ENCODE measurements at places on chromosomes 2 and 18. TPM values are rescaled to one million over a fixed set of nuclear protein-coding genes. Genes with fewer than 3 reads are reported as not detected.

Gene DPP4
- 0.18 TPM for polyA plus RNA-seq

Gene SULT1C4
- polyA plus RNA-seq = 0.12 TPM

Gene GMCL1
- 3.6 TPM for polyA plus RNA-seq

Gene ZNF521
- polyA plus RNA-seq = 0.79 TPM

Gene RUFY4
- 0.28 TPM for polyA plus RNA-seq

Gene RAPH1
- polyA plus RNA-seq = 5.0 TPM

Gene REEP1
- polyA plus RNA-seq = 2.6 TPM

Gene RESP18
- not detected for polyA plus RNA-seq

Gene SERPINB12
- polyA plus RNA-seq = 0.16 TPM

Gene TRIB2
- polyA plus RNA-seq = 10.0 TPM

Gene SNED1
- polyA plus RNA-seq = 3.3 TPM

Gene RAD51AP2
- polyA plus RNA-seq = 0.28 TPM

Gene NOL4
- not detected for polyA plus RNA-seq

Gene ASAP2
- 5.3 TPM for polyA plus RNA-seq

Gene TDRD15
- polyA plus RNA-seq = not detected

Gene ARHGAP25
- polyA plus RNA-seq = 4.0 TPM

Gene YWHAQ
- polyA plus RNA-seq = 81.5 TPM

Gene NT5DC4
- polyA plus RNA-seq = not detected

Gene CPO
- 0.15 TPM for polyA plus RNA-seq

Gene RNF152
- 1.2 TPM for polyA plus RNA-seq

Gene DLGAP1
- polyA plus RNA-seq = 0.59 TPM

Gene SLC9A4
- 1.8 TPM for polyA plus RNA-seq

Gene PTPRN
- polyA plus RNA-seq = 0.02 TPM

Gene SERPINB4
- polyA plus RNA-seq = 19.3 TPM

Gene PSMA8
- 0.04 TPM for polyA plus RNA-seq

Gene PTGR3
- 14.4 TPM for polyA plus RNA-seq

Gene ALK
- 0.05 TPM for polyA plus RNA-seq

Gene LYPD1
- 0.24 TPM for polyA plus RNA-seq

Gene STPG4
- not detected for polyA plus RNA-seq

Gene ACOXL
- not detected for polyA plus RNA-seq

Gene OXER1
- polyA plus RNA-seq = 2.5 TPM

Gene CROCC2
- polyA plus RNA-seq = 0.16 TPM

Gene TNFAIP6
- 0.51 TPM for polyA plus RNA-seq

Gene ERICH2
- 0.32 TPM for polyA plus RNA-seq

Gene MYL1
- polyA plus RNA-seq = not detected

Gene EFHD1
- 3.9 TPM for polyA plus RNA-seq

Gene CSRNP3
- polyA plus RNA-seq = 0.55 TPM

Gene GLS
- polyA plus RNA-seq = 8.5 TPM

Gene HOXD1
- polyA plus RNA-seq = 0.43 TPM

Gene SCN2A
- 0.02 TPM for polyA plus RNA-seq
